ENCODE measurements at places on chromosomes 7 and 10. TPM values are rescaled to one million over a fixed set of nuclear protein-coding genes. Genes with fewer than 3 reads are reported as not detected.
A peak's percentile ranks its signal among the peaks of the same experiment; 100 is the strongest.

GRCh38 chr10:393787-394438, 258.7 kb downstream of the ZMYND11 start:
- H3K27ac ChIP-seq = peak overlapping the region; percentile 54
- no peaks in the 10 kb centered on the region for H3K27me3 ChIP-seq
- H3K4me3 ChIP-seq = no peak overlapping the region
- H3K36me3 ChIP-seq = no peaks in the 10 kb centered on the region
- peaks cover 17% of the 10 kb centered on the region for H3K4me1 ChIP-seq
- DNase-seq = no peak

Gene SCIN
- total RNA-seq = 19.6 TPM

Gene PPP1R3A
- total RNA-seq = not detected

GRCh38 chr7:140048138-140048537, 14.6 kb downstream of the PARP12 start:
- H3K36me3 ChIP-seq = peaks cover 43% of the 10 kb centered on the region
- DNase-seq = no peak
- H3K27me3 ChIP-seq = no peaks in the 10 kb centered on the region
- no peak overlapping the region for H3K27ac ChIP-seq

Gene PDE6C
- not detected for total RNA-seq

Gene MYH16
- total RNA-seq = not detected

GRCh38 chr10:126586878-126587277, 83.6 kb downstream of the C10orf90 start:
- no peaks in the 10 kb centered on the region for H3K4me1 ChIP-seq
- H3K27ac ChIP-seq = no peak overlapping the region
- no peak for DNase-seq
- no peaks in the 10 kb centered on the region for H3K36me3 ChIP-seq

GRCh38 chr7:2520761-2521290, 1.3 kb downstream of the LFNG start:
- H3K27ac ChIP-seq = peak overlapping the region; percentile 83
- H3K27me3 ChIP-seq = no peaks in the 10 kb centered on the region
- H3K36me3 ChIP-seq = peaks cover 8% of the 10 kb centered on the region
- H3K4me3 ChIP-seq = peak overlapping the region; percentile 8
- peaks cover 65% of the 10 kb centered on the region for H3K4me1 ChIP-seq

DNA sequence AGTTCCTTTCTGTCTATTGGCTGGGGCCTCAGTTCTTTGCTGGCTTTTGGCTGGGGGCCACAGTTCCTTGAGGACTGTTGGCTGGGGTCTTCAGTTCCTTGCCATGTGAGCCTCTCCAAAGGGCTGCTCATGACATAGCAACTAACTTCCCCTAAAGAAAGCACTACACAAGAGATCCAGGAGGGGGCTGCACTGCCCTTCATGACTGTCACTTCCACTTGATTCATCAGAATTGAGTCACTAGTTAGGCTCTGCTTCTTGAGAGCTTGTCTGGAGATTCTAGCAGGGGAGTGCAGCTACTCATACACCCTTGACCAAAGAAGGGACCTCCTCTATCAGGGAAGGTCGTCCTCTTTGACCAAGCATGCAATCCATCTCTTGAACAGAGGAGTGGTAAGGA, 38.0 kb upstream of the MKX start:
- DNase-seq = peak; percentile 27
- no peak overlapping the region for H3K27ac ChIP-seq
- H3K27me3 ChIP-seq = no peaks in the 10 kb centered on the region
- no peak overlapping the region for H3K4me3 ChIP-seq

DNA sequence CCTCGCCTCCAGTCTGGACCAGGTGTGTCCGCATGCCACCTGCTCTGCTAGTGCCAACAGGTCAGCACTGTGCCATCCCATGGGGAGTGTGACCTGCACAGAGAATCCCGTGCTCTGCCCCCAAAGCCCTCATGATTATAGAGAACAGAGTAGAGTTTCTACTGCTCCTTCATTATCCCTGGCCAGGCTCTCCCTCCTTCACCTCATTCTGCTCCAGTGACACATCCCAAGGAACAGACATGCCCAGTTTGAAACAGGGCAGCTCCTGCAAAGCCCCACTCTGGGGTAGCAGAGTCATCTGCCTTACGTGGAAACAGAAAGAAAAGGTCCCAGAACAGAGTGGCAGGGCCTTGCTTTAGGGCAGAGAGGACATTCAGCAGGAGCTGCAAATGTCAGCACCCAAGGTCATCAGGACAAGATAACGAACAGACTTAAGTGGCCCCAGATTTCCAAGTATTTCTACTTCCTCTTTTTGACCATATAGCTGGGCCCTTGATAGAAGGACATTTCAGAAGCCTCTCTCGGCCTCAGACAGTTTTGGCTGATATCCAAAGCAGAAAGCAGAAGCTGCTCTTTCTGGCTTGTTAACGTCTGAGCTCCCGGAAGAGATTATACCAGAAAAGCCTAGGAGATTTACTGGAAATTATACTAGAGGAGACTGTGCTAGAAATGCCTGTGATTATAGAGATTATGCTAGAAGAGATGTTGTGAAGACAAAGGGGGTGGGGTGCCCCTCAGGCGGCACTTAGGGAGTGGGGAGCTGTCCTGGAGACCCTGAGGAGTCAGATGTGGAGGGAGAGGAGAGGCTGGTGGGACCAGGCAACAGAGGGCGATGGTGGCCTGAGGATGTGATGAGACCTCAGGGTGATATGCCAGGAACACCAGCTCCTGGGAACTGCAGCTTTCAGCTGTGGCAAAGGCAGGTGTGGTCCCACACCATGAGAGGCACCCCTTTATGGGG, 12.6 kb downstream of the TMEM176B start:
- H3K4me3 ChIP-seq = no peak overlapping the region
- no peaks in the 10 kb centered on the region for H3K27me3 ChIP-seq
- DNase-seq = no peak
- H3K27ac ChIP-seq = peak overlapping the region; percentile 71

Gene SDHAF3
- total RNA-seq = 9.4 TPM

Gene ADGRA1
- 1.0 TPM for total RNA-seq

Gene HGF
- 11.4 TPM for total RNA-seq

Gene TFR2
- total RNA-seq = 0.86 TPM

- H3K36me3 ChIP-seq = no peaks in the 10 kb centered on the region
- H3K27ac ChIP-seq = no peak overlapping the region
- H3K4me1 ChIP-seq = no peaks in the 10 kb centered on the region
- no peak overlapping the region for H3K4me3 ChIP-seq
These were observed 629.6 kb upstream of the MGMT start for GRCh38 chr10:128837478-128837877.

DNA sequence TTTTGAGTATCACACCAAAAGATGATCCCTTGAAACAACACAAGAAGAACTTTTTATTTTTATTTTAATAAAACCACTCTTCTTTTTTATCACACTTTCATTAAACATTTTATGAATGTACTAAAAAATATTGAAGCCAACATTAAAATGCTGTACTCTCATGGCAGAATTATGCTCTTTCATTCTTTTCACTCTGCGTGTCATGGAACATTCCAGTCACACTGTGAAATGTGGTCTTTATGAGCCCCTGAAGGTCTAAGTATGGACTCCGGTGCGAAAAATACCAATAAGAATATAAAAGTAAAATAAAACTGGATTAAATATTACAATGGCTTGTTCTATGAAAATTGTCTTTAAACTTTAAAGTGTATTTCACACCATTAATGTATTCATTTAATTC, 148.4 kb downstream of the TMEM26 start:
- H3K4me3 ChIP-seq = no peak overlapping the region
- no peaks in the 10 kb centered on the region for H3K27me3 ChIP-seq
- no peaks in the 10 kb centered on the region for H3K36me3 ChIP-seq
- no peak overlapping the region for H3K27ac ChIP-seq
- no peak for DNase-seq
- no peaks in the 10 kb centered on the region for H3K4me1 ChIP-seq

- DNase-seq = peak; percentile 68
- H3K27ac ChIP-seq = no peak overlapping the region
- H3K36me3 ChIP-seq = no peaks in the 10 kb centered on the region
- no peaks in the 10 kb centered on the region for H3K27me3 ChIP-seq
These were observed 54.8 kb downstream of the MPP7 start for GRCh38 chr10:28248092-28248491.

GRCh38 chr7:87231258-87231657, 11.7 kb upstream of the TMEM243 start:
- no peak overlapping the region for H3K4me3 ChIP-seq
- H3K27me3 ChIP-seq = no peaks in the 10 kb centered on the region
- H3K27ac ChIP-seq = no peak overlapping the region
- no peaks in the 10 kb centered on the region for H3K36me3 ChIP-seq
- peaks cover 5% of the 10 kb centered on the region for H3K4me1 ChIP-seq
- no peak for DNase-seq

- H3K4me3 ChIP-seq = no peak overlapping the region
- peaks cover 37% of the 10 kb centered on the region for H3K4me1 ChIP-seq
- H3K27me3 ChIP-seq = no peaks in the 10 kb centered on the region
- DNase-seq = peak; percentile 47
- H3K27ac ChIP-seq = no peak overlapping the region
These were observed 166.4 kb upstream of the TNRC18 start for GRCh38 chr7:5589819-5590595.

Gene APBB1IP
- 37.1 TPM for total RNA-seq

- no peaks in the 10 kb centered on the region for H3K27me3 ChIP-seq
- H3K4me3 ChIP-seq = no peak overlapping the region
- no peaks in the 10 kb centered on the region for H3K4me1 ChIP-seq
- no peak for DNase-seq
- no peak overlapping the region for H3K27ac ChIP-seq
These were observed 68.1 kb downstream of the LRGUK start for GRCh38 chr7:134195252-134195651.

DNA sequence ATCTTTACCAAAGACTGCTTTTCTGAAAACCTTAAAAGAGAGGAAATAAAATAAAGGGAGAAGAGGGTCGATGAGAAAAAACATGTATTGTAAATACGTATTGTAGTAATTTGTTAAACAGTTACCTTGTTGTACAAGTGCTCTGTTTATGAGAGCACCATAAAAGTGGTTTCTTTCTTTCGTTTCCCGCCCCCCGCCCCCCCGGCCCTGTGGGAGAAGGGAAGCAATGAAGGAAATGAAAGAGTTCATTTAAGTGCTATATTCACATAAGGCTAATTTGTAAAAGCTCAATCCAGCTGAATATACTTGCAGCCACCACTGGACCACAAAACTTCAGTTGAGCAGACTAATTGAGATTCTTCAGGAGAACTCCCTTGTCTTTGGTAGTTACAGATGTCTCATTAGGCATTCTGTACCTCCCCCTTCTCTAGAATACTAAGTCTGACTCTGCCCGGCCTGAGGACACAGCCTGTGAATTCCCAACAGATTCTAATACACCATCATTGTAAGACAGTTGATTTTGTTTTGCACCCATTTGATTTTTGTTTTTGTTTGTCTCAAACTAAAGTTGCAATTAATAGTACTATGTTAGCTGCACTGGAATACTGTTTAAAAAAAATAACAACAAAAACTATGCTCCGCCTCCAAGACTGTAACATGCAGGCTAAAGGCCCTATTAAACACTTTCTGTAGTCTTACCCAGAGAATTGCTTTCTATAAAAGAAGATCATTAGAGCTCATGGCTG, 124.9 kb downstream of the ARHGAP12 start:
- H3K27ac ChIP-seq = no peak overlapping the region
- no peaks in the 10 kb centered on the region for H3K36me3 ChIP-seq
- no peak for DNase-seq
- peaks cover 6% of the 10 kb centered on the region for H3K4me1 ChIP-seq

Gene POLR3A
- total RNA-seq = 11.0 TPM

- no peaks in the 10 kb centered on the region for H3K27me3 ChIP-seq
- H3K4me3 ChIP-seq = no peak overlapping the region
- H3K36me3 ChIP-seq = no peaks in the 10 kb centered on the region
- no peak for DNase-seq
These were observed 31.6 kb downstream of the ST7 start for GRCh38 chr7:116984917-116985316.

DNA sequence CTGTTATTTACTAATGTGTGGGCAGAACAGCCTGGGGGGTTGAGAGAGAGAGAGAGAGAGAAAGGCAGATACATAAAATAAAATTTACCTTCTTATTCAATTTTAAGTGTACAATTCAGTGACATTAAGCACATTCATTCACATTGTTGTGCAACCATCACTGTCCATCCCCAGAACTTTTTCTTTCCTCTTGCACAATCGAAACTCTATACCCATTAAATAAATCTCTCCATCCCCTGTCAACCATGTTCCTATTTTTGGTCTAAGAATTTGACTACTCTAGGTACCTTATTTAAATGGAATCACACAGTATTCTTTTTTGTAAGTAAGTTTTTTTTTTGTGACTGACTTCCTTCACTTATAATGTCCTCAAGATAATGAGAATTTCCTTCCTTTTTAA, 181.6 kb downstream of the SND1 start:
- H3K36me3 ChIP-seq = no peaks in the 10 kb centered on the region
- H3K27ac ChIP-seq = no peak overlapping the region
- no peak overlapping the region for H3K4me3 ChIP-seq
- H3K27me3 ChIP-seq = no peaks in the 10 kb centered on the region

- no peaks in the 10 kb centered on the region for H3K27me3 ChIP-seq
- DNase-seq = peak; percentile 24
- no peak overlapping the region for H3K27ac ChIP-seq
- no peak overlapping the region for H3K4me3 ChIP-seq
These were observed 99.6 kb downstream of the C10orf90 start for GRCh38 chr10:126570621-126571602.

Gene AUTS2
- 64.0 TPM for total RNA-seq
